ENCODE measurements at places on chromosomes 11 and 22. TPM values are rescaled to one million over a fixed set of nuclear protein-coding genes. Genes with fewer than 3 reads are reported as not detected.

The TSGA10IP gene
- 0.53 TPM for polyA plus RNA-seq

The OR52A1 gene
- polyA plus RNA-seq, result not detected

The WT1 gene
- not detected for polyA plus RNA-seq

The NUMA1 gene
- 116 TPM for polyA plus RNA-seq

The OR10A2 gene
- not detected for polyA plus RNA-seq

The NAT10 gene
- polyA plus RNA-seq, result 12.4 TPM

The LZTR1 gene
- polyA plus RNA-seq, result 114 TPM

The MMP10 gene
- not detected for polyA plus RNA-seq

The TEX12 gene
- 0.36 TPM for polyA plus RNA-seq

The NPTXR gene
- polyA plus RNA-seq, result 17.0 TPM

The TNNT3 gene
- not detected for polyA plus RNA-seq

The DMC1 gene
- polyA plus RNA-seq, result 0.14 TPM

The RAB38 gene
- 0.40 TPM for polyA plus RNA-seq

The CTSW gene
- not detected for polyA plus RNA-seq

The EEF1G gene
- 1,555 TPM for polyA plus RNA-seq

The SYNGR1 gene
- polyA plus RNA-seq, result 68.4 TPM

The APLNR gene
- not detected for polyA plus RNA-seq

The SCUBE1 gene
- 21.6 TPM for polyA plus RNA-seq

The MMP8 gene
- not detected for polyA plus RNA-seq

The GTSE1 gene
- polyA plus RNA-seq, result 0.48 TPM

The BEST1 gene
- polyA plus RNA-seq, result 7.7 TPM

The FZD4 gene
- polyA plus RNA-seq, result 0.76 TPM

The JHY gene
- 0.37 TPM for polyA plus RNA-seq

The EFCAB6 gene
- 1.4 TPM for polyA plus RNA-seq

Data from neural cell (in vitro differentiated cells).